Large intestine (tissue), 12 donors: ENCODE measurements at places on chromosomes 5 and 9. TPM values are rescaled to one million over a fixed set of nuclear protein-coding genes. Genes with fewer than 3 reads are reported as not detected.
A peak's percentile ranks its signal among the peaks of the same experiment; 100 is the strongest.

GRCh38 chr5:1409381-1410110 lies 35.7 kb downstream of the SLC6A3 start:
- no peak for DNase-seq

DNA sequence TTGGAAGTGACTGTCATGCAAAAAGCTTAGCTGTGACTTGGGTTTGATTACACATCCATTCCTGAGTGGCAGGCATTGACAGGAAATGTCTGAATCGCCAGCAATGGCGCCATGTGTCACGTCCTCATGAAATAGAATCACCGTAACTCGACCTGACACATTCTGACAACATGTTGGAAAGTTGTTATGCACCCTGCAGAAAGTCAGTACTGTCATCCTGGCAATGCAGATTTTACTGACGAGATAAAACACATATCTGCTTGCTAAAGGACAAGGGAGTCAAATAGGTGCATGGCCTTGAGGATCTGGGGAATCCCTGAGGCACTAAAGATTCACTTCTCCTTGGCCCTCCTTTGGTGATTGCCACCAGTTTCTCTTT lies 344.2 kb downstream of the SPATA31D1 start:
- no peak for DNase-seq

IL5 gene
- polyA plus RNA-seq: 0.07 TPM

DNA sequence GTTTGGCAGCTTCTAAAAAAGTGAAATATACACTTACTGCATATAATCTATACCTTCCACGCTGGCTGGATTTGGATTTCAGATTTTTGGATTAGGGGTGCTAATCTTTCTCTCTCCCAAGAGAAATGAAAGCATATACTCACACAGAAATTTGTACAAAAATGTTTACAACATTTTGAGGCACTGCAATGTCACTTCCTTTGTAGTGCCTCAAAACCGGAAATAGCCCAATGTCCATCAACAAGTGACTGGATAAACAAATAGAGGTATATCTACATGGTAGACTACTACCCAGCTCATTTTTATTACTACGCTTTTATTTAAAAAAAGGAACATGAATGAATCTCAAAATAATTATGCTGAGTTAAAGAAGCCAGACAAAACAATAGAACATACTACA lies 74.0 kb upstream of the MIER3 start:
- DNase-seq: no peak

CCDC69 gene
- polyA plus RNA-seq: 45.3 TPM

PCDHB5 gene
- polyA plus RNA-seq: 2.1 TPM

- peak; percentile 31 for DNase-seq
Measured at GRCh38 chr5:91357012-91357634, 26.0 kb downstream of the ARRDC3 start.

DNA sequence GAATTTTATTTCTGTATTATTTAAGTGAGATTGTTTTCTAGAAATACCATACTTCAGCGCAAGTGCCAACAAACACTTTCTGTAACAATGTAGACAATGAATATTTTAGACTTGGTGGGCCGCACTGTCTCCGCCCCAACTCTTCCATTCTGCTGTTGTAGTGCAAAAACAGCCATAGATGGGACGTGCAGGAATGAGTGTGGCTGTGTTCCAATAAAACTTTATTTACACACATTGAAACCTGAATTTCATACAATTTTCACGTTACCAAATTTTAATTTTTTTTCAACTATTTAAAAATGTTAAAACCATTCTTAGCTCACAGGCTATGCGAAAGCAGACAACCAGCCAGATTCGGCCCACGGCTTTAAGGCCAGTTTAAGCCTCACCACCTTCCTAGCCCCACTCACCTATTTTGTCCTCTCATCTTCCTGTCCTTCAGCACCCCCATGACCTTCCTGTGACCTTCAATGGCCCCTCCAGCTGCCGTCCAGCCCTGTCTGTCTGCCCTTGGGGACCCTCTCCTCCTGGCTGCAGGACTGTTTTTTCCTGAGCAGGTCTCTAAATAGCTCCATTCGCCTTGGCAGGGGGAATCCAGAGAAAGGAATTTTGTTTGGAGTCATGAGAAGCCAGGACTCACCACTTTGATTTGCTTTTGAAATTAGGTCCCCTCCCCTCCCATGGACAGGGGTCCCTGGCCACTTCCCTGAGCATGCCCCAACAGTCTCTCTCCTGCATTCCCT lies 11.2 kb upstream of the ANXA6 start:
- no peak for DNase-seq

GRCh38 chr9:128512820-128513219 lies 8.3 kb downstream of the GLE1 start:
- no peak for DNase-seq

FBN2 gene
- polyA plus RNA-seq: 21.8 TPM

DNA sequence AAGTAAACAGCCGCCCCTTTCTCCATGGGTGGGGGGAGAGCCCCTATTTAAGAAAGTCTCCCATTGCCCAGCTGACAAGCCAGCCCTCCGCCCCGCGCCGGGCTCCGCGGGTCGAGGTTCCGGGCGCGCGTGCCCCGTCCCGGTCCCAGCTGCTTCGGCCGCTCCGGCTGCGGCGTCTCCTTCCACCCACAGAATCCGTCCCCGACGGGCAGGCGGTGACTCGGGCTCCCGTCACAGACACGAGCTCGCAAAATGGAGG lies 223 bp downstream of the NR3C1 start:
- DNase-seq: no peak
